EH (cell line): ENCODE measurements at places on chromosomes 7 and 10.

DNA sequence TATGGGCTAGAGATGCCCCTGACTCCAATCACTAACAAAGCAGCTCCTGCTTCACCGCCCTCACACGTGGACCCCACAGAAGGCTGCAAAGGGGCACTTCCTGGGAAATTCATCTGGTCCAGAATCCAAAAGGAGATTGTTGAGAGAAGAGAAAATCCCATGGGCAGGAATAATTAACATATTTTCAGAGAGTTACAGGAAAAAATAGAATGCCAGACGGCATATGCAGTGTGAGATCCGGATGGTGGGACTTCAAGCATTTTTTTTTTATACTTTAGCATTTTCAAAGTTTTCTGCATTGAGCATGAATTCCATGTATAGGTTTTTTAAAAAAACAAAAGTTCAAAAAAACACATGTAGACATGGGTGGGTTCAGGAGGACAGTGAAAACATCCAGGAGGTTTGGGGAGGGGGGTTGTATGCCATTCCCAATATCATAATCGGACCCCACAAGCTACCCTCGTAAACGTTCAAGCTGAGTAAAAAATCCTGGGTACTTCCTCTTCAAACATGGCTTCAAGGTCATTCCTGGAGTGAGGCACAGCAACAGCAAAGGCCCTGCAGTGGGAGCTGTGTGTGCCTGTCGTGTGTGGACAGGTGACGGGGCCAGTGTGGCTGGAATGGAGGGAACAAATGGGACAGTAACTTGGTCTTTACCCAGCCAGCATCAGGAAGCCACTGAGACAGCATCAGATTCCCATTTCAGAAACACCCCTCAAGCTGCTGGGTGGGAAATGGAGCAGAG is 128.1 kb downstream of the SLIT1 start:
- DNase-seq = no peak

GRCh38 chr10:7410862-7411670 is at the start of gene SFMBT2:
TSS of gene SFMBT2 (minus strand) at chr10:7411034. CDS start at chr10:7381898, 29,136 bp downstream.
- peak; percentile 50 for DNase-seq

DNA sequence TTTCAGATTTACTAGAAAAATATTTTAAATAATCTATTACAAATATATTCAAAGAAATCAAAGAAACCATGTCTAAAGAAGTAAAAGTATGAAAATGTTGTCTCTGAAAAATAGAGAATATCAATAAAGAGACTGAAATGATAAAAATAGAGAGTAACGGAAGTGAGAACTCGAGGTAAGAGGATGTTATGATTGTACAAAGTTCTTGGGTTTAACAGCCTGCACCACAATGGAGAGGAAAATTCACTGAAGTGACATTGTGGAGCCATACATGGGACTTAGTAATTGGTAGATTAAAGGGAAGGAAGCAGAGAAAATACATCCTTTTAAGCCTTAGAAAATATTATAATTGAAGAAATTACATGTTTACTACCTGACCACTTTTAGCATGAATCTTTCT is 77.9 kb downstream of the THSD7A start:
- DNase-seq = no peak

DNA sequence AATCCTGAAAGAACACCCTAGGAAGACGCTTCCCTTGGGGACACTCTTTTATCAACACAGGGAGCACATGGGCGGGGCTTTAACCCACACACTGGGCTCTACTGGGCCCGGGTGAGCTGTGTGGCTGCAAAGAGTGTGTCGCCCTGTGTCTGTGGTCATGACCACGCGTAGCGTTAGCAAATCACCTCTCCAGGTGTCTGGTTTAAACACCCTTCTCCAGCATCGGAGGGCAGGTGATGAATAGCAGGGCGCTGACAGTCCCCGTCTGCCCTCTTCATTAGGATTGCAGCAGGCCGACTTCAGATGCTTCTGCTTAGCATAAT is 127.7 kb downstream of the ADARB2 start:
- no peak for DNase-seq

GRCh38 chr7:133941496-133941895 is 185.6 kb upstream of the LRGUK start:
- DNase-seq = peak; percentile 85

- DNase-seq = no peak
Measured at GRCh38 chr7:128395748-128396147, 14.0 kb downstream of the IMPDH1 start.

DNA sequence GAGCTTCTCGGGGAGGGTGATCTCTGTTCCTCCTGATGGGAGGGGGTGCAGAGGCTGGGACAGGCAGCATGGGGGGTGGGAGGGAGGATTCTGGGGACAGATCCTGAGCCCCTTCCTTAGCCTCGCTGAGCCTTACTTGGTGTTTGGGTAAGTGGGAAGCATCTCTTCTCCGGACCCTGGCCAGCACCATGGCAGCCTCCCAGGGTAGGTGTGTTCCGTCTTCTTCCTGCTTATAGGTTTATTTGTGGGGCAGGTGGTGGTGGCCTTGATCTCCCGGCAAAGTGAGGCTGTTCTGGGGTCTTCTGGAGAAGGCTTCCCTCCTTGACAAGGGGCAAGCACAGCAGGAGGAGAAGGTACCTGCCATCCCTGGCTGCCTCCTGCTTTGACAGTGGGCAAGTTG is 226.9 kb downstream of the GLRX3 start:
- DNase-seq = no peak

- no peak for DNase-seq
Measured at GRCh38 chr7:71824006-71824760, 588.0 kb downstream of the CALN1 start.

DNA sequence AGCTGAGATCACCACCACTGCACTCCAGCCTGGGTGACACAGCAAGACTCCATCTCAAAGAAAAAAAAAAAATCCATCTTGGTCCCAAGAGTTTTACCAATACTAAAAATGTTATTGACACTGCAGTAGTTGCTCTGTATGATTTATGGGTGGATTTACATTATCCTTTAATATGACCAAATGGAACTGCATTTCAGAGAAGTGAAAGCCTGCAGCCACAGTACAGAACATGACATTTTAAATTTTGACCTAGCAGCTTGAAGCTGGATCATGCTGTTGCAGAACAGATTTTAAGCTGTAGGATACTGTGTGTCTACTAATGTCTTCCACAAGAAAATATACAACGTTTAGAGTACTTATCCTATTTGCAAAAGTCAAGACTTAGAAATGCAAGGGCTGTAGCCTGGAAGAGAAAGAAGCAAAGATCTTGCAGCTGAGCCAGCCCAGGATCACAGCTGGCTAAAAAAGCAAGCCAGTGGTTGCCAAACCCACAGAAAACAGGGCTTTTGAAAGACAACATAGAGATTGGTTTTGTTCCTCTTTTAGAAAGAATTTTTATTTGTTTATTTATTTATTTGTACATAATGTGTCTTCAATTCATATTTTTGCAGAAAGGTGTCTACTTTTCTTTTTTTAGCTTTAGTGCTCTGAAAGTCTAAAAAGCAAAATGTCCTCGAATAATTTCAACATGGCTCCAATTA is 55.2 kb upstream of the WNT16 start:
- DNase-seq = no peak

GRCh38 chr10:5932345-5932744 is 42.3 kb downstream of the FBH1 start:
- DNase-seq = no peak

- no peak for DNase-seq
Measured at GRCh38 chr10:104809288-104810090, 168.4 kb downstream of the SORCS3 start.

DNA sequence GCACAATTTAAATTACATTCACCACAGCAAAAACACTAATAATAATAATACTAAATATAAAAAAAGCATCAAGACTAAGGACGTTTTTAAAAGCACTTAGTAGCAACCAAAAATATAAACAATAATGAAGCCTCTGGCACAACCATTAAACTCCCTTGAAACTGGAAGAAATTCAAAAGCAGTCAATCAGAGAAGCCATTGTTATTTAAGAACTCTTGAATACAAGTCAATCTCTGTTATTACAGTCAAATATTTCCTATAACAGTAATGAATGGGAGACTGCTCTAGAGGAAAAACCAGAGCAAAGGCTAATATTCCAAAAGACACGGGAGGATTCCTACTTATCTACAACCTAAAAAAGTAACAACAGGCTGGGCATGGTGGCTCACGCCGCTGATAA is 164.2 kb downstream of the KMT2E start:
- no peak for DNase-seq

DNA sequence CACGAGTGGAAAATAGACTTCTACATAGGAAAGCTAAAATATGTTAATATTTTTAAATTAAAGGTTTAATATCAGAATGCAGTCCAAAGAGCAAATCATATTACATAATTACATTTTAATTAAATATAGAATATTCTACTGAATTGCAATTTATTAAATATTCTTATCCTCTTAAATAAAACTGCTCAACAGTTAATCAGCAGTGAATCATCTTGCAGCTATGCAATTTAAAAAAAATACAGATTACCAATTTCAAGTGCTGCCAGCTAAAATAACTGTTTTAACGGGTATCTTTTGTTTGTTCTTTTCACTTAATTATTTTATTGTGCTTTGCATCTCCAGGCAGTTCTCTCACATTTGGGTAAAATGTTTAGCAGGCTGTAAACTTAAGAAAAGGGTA is 82.2 kb downstream of the ZNRF2 start:
- peak; percentile 45 for DNase-seq

DNA sequence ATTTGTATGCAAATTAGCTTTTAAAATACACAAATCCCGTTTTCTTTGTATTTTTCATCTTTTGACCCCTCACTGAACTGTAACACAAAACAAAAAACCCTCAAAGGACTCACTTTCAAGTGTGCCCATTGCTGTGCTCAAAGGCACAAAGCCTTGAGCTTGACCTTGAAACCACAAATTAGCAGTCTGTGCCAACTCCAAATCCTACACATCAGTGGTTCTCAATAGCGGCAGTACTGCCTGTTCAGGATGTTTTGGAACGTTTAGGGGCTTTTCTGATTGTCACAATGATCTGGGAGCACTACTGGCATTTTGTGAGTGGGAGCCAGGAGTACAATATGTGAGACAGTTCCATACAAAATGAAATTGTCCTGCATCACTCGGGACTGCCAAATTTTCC is 55.5 kb downstream of the KDM7A start:
- no peak for DNase-seq

DNA sequence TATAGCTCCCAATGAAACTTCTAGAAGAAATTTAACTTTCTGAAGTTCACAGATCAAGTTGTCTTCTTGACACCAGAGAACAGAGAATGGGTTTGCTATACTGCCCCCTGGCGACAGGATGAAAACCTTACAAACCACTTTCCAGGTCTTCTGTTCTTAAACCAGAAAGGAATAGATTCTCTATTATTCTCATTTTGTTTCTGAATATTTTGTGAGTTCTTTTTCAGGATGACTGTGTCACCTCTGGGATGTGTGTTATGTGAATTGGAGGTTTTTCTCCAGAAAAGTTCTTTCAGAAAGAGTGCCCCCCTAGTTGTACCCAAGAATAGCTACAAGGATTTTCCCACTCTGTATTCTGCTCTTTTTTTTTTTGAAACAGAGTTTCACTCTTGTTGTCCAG is 6.3 kb downstream of the IFT22 start:
- DNase-seq = peak; percentile 52

DNA sequence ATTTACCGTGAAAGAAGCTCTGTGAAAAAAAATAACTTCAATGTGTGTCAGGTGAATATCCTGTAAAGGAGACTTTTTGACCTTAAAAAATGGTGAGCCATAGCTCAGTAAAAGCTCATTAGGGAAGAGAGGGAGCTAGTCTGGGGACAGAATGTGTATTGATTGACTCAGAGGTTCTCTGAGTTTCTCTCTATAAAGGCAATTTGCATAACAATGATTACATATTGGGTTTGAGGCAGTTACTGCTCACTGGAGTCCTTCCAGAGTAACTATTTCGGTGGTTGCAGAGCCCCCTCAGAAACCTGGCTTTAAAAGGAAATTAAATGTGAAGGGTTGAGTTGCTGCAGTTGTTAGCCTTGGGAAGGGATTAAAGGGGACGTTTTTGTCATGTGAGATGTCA is 181.6 kb downstream of the GALNT17 start:
- no peak for DNase-seq
